T-helper 22 cell (primary cell): ENCODE measurements at places on chromosomes 4 and X.

GRCh38 chr4:139665690-139666529 lies at the start of gene MGST2:
Gene MGST2 (plus strand): TSS chr4:139665819. CDS start chr4:139666020, 201 bp downstream.
- no peak for DNase-seq

DNA sequence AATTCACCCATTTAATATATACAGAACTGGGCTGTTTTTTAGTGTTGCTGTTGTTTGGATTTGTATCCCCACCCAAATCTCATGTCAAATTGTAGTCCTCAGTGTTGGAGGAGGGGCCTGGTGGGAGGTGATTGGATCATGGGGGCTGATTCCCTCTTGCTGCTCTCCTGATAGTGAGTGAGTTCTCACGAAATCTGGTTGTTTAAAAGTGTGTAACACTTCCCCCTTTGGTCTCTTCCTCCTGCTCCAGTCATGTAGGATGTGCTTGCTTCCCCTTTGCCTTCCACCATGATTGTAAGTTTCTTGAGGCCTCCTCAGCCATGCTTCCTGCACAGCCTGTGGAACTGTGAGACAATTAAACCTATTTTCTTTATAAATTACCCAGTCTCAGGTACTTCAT lies 141.6 kb upstream of the AADAT start:
- DNase-seq: no peak

DNA sequence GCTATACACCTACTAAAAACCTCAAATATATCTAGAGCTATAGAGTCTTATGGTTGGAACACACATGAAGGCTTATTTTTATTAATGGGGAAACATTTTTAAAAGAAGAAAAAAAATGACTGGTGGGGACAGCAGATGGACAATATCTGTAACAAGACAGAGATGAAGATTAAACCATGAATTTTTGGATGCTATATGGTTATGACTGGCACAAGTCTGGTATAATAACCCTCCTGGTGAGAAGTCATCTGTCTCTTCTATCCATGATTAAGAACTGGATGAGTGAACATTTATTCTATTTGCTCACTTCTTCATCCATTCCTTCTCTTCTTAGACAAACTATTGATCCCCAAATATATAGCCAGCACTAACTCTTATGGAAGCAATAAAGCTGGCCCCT lies 104.4 kb downstream of the EFHC2 start:
- no peak for DNase-seq

DNA sequence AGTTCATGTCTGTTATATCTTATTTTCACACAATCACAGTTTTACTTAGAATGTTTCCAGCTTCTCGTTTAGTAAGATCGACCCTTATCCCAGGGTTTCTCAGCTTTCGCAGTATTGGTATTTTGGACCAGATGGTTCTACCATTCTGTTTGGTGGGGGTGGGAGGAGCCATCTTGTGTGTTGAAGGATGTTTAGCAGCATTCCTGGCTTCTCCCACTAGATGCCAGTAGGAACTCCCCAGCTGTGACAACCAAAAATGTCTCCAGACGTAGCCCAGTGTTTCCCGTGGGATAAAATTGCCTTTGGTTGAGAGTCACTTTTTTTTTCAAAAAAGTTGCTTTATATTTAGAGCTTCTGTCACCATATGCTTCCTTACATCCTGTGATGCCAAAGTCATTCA lies 90.9 kb upstream of the TLR2 start:
- no peak for DNase-seq

DNA sequence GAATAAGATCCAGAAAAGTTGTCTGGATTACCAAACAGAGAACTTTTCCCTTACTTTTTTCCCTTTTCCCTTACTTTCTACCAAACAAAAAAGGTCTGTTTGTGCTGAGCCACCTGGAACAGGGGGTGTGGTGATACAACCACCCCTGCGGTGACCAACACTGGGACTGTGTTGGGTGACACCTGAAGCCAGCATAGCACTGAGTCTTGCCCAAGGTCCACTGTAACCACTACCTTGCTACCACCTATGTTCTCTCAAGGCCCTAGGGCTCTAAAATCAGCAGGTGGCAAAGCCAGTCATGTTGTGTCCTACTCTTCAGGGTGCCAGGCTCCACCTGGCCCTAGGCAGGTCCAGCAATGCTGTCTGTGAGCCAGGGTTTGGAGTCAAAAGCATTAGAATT lies 22.8 kb upstream of the UNC5C start:
- no peak for DNase-seq

GRCh38 chr4:5054532-5054931 lies 3.3 kb downstream of the STK32B start:
- DNase-seq: no peak

GRCh38 chr4:98514741-98515469 lies 143.5 kb downstream of the TSPAN5 start:
- DNase-seq: no peak

- no peak for DNase-seq
These were observed 387.2 kb downstream of the PCDH7 start for GRCh38 chr4:31107362-31107761.

DNA sequence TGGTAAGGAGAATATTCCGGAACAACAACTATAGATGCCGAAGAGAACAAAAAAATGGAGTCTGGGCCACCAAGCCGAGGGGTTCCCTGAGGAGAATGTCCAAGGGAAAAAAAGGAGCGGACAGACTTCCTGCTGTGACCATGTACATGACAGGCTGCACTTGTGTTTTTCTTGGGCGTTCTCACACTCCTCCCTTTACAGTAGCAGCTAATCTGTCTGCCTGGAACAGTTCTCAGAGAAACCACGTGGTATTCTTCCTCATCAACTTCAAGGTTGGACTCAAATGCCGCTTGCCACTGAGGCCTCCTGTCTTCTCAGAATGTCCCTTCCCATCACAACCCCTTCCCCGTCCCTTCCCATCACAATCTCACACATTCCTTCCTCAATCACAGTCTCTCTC lies 30.8 kb upstream of the MTNR1A start:
- no peak for DNase-seq

DNA sequence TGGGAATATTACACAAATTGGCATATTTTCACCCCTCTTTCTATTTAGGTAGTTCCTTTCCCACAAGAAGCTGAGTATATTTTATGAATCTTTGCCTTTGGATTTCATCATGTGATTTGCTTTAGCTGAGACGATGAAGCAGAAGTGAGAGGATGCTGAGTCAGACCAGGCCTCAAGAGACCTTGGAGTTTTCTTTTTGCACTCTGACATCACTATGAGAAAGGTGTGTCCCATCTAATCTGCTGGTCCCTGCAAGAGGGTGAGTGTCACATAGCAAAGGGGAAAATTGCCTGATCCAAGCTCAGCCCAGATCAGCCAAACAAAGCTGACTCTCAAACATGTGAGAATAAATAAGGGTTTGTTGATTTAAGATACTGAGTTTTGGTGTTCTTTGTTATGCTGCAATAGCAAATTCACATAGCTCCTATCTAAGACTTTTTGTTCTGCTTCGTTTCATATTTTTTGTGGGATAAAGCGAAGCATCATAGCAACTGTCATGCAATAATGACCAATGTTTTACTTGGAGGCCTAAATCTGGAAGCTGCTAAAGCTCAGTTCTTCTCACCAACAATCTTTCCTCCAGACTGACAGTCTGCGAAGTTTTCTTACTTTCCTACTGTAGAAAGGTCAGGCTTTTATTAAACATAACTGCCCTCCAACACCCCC lies 176.9 kb downstream of the PDHA2 start:
- DNase-seq: no peak

DNA sequence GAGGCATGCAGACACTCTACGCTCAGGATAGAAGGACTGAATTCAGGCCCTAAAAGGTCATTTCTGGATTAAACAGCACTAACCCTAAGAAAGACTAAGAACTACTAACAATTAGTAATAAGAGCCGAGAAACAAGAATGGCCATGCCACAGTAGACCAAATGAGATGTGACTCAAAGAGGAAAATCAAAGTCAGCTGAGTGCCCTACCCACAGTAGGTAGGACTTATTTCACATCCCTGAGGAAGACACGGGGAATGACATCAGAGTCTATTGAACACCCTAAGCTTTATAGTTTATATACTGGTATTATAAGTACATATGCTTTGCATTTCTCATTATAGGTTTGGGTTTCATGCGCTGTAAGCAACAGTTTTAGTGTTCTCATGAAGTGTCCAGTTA lies 2.7 kb upstream of the ARSJ start:
- DNase-seq: no peak

DNA sequence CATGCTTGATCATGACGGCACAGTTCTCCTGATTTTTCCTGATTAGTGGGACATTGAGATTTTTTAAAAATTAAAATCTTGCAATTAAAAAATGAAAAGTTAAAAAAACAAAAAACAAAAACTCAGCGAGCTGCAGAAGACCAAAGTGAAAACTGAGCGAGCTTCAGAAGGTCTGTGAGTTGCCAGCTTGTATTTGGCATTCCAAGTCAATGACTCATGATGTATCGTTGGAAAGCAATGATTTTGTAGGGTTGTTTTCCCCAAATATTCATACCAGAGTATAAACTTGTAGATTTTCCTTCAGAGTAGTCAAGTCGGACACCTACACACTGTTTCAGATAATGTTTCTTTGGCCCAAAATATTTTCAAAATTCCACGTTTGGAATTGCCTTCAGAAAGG lies 76.9 kb downstream of the LRRC66 start:
- DNase-seq: no peak

DNA sequence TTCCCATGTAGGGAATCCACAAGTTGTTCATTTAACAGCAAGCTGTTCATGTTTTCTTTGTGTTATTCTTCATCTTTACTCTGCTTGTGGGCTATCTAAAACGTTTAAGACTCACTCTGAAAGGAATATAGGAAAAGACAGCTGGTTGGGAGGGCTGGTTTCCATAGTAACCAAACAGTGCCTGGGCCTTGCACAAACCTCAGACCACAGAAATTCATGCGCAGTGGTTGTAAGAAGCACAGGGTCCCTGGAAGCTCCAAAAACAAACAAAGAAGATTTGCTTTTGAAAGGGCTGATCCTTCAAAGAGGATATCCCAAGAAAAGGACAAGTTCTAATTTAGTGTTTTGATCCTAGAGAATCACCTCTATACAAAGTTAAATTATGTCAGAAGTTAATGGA lies 7.8 kb downstream of the SERTM2 start:
- DNase-seq: no peak

GRCh38 chr4:8227201-8227770 lies 28.2 kb downstream of the SH3TC1 start:
- DNase-seq: no peak

- DNase-seq: no peak
These were observed 79.7 kb upstream of the BANK1 start for GRCh38 chr4:101710806-101711205.

GRCh38 chr4:182604161-182604622 lies 313.0 kb downstream of the DCTD start:
- DNase-seq: no peak

DNA sequence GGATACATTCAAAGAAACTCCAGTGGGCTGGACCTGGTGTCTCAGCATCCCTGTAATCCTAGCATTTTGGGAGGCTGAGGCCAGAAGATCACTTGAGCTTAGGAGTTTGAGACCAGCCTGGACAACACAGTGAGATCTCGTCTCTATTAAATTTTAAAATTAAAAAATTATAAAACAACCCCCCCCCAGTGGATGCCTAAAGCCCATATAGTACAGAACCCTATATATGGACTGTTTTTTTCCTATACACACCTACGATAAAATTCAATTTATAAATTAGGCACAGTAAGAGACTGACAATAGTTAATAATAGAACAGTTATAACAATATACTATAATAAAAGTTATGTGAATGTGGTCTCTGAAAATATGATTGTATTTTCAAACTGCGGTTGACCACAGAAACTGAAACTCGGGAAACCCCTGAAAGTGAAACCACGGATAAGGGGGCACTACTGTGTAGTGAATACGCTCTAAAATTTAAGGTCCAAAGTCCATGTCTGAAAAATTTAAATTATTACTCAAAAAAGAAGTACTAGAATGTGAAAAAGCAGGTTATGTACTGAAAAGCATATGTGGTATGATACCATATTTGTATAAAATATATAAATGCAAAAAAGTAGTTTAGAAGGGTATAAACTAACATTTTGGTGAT lies 2.0 kb downstream of the SMIM14 start:
- DNase-seq: no peak

- DNase-seq: no peak
These were observed 498.4 kb downstream of the PACRGL start for GRCh38 chr4:21198683-21199082.
